ENCODE measurements at places on chromosomes 4 and X. TPM values are rescaled to one million over a fixed set of nuclear protein-coding genes. Genes with fewer than 3 reads are reported as not detected.

The MAGEA1 gene
- not detected for total RNA-seq

The SPOCK3 gene
- not detected for total RNA-seq

The SLITRK4 gene
- 1.5 TPM for total RNA-seq

The MAGEA9B gene
- not detected for total RNA-seq

The SYTL5 gene
- total RNA-seq = 0.06 TPM

The GPR34 gene
- total RNA-seq = 41.2 TPM

The PDHA1 gene
- total RNA-seq = 177 TPM

The EIF4E gene
- 78.9 TPM for total RNA-seq

The KIT gene
- total RNA-seq = 7.8 TPM

The RTL3 gene
- total RNA-seq = not detected

DNA sequence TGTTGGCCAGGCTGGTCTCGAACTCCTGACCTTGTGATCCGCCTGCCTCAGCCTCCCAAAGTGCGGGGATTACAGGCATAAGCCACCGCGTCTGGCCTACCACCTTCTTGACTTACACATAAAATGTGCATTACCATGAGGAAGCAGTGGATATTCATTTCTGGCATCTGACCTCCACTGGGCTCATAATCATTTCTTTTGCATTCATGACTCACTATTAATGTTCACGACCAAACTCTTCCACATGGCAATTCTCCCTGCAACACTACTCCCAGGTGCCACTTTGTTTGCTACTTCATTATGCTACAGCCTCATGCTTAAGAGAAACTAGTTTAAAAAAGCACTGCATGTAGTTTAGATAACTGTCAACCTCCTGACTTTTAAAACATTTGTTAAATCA lies 22.7 kb downstream of the RASGEF1B start:
- DNase-seq = no peak

DNA sequence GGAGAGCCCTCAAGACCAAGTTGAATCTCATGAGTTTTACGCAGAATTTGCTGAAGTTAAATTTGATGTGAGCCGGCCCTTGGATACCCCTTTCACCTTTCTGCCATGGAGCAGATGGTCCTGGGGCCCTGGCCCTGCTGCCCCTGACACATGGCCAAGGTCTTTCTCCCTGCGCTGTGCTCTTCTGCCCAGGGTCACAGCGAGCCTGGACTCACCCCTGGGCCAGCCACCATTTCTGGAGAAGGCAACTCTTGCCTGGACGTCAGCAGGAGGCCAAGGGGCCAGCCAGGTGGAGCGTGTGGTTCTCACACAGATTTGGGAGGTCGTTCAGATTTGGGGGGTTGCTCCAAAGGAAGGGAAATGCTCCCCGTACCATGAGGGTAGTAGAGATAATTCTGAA lies 30.0 kb downstream of the PCGF3 start:
- no peak for DNase-seq

- DNase-seq = no peak
Observed at GRCh38 chr4:23706972-23707651, 182.7 kb downstream of the PPARGC1A start.

GRCh38 chr4:150582146-150582872 lies at the start of gene MAB21L2:
MAB21L2 (plus strand) TSS chr4:150582151; CDS start chr4:150583030, 879 bp downstream.
- no peak for DNase-seq

GRCh38 chr4:61320631-61321030 lies 120.5 kb downstream of the ADGRL3 start:
- no peak for DNase-seq

DNA sequence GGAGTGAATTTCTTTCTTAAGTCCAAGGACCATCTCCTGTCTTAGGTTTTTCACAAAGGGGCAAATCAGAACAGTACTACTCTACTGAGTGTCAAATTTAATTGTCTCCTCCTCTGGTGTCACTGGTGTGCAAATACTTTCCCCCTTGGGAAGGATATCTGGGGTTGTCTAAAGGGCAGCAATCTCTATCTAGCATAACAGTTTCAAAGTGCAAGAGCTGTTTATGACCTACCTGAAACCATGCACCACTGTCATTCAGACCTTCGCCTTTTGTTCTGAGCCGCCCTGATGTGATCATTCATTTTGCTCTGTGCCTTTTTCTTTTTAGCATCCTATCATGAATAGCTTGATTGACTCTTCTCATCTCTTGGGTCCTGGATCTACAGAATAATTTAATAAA lies 39.3 kb downstream of the IL1RAPL1 start:
- no peak for DNase-seq

DNA sequence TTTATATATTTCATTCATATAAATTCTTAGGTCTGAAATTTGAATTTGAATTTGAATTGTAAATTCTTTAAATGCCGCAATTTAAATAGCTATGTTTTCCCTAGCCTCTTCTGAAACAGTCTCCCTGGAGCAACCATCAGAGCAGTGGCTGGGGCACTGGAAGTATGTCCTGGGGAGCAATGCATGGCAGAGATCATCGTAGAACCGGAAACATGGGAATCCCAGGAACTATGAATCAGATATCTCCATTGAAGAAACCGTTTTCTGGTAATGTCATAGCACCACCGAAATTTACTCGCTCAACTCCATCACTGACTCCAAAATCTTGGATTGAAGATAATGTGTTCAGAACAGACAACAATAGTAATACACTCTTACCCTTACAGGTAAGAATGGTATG lies 4.9 kb downstream of the CPEB2 start:
- no peak for DNase-seq
